ENCODE measurements at places on chromosomes 1 and 21.
A peak's percentile ranks its signal among the peaks of the same experiment; 100 is the strongest.

DNA sequence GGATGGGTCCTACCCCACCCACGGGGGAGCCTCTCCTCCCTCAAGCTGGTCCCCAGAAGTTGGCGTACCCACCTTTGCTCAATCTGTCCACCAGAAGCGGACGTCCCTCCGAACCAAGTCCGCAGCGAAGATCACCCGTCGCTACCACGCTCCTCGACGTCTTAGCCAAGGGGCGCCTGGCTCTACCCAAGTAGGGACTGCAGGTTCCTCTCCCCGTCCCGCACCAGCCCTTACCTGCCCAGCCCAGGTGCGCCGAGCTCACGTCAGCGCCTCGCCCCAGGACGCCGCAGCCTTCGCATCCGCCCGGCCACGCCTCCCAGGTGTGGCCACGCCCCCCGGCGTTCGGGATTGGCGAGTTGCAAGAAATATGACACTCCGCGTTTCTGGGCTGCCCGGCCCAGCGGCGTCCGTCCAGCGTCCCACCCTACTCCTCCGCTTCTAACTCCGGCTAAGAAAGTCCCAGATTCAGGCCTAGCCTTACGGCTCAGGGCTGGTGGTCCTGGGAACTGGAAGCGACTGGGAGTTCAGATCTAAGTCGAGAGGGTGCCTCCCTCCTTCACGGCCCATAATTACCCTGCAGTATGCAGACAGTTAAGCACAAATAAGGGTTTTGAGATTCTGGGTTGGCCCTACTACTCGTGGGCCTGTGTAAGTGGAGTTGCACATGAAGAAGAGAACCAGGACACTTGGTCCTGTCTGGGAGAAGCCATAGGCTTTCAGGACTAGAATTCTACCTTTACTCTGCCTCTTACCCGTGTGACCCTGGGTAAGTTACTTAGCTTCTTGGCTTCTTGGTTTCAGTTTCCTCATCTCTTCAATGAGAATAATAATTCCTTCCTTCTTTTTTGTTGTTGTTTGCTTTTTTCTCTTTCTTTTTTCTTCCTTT lies at the start of gene IRF6:
IRF6 (minus strand) TSS at position 268 of the 886 bp plus-strand sequence. CDS start 4,729 bp downstream, outside the sequence.
- peaks cover 38% of the 10 kb centered on the region for H3K4me1 ChIP-seq
- H3K4me3 ChIP-seq = peak within 1 kb of the TSS; percentile 80
- H3K27ac ChIP-seq = peak within 1 kb of the TSS; percentile 64
- peak; percentile 88 for DNase-seq
- H3K27me3 ChIP-seq = no peaks in the 10 kb centered on the region

DNA sequence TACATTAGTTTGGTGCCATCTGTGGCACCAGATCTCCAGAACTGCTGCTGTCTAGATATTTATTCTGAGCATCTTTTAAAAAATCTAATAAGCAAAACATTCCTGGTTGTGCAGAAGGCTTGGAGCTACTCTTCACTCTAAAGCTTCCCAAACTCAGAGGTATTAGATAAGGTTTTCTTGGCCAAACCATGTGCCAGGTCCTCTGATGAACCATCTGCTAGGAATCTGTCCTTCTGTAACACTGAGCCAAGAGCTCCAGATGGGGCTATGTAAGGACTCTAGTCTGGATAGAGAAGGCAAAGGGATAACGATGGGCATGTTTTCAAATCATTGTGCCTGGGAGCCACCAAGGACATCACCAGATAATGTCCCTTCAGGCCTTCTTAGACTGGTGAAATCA lies 410.6 kb downstream of the NTNG1 start:
- no peak overlapping the region for H3K27ac ChIP-seq
- H3K4me1 ChIP-seq = no peaks in the 10 kb centered on the region
- no peaks in the 10 kb centered on the region for H3K27me3 ChIP-seq
- no peaks in the 10 kb centered on the region for H3K36me3 ChIP-seq

DNA sequence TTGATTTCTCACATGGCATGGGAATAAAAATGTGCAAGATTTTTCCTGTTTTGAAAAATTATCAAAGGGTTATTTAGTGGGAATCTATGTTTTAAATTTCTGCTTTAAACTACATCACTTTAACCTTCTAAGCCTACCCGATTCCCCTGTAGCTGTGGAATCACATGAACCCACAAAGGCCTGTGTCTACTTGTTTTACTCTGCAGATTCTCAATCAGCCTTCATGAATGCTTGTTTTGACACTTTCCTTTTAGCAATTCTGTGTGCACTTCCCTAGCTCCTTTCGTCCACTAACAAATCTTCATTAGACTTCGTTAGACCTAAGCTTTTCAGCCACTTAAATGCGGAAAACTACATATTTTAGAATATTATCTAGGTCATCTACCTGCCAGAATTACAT lies 56.0 kb upstream of the C1orf21 start:
- H3K4me3 ChIP-seq = no peak overlapping the region
- H3K27me3 ChIP-seq = no peaks in the 10 kb centered on the region
- no peaks in the 10 kb centered on the region for H3K4me1 ChIP-seq
- no peaks in the 10 kb centered on the region for H3K36me3 ChIP-seq
- DNase-seq = no peak

- H3K27me3 ChIP-seq = no peaks in the 10 kb centered on the region
- no peaks in the 10 kb centered on the region for H3K36me3 ChIP-seq
- H3K4me3 ChIP-seq = no peak overlapping the region
- no peak overlapping the region for H3K27ac ChIP-seq
These were observed 43.2 kb upstream of the PLA2G4A start for GRCh38 chr1:186785503-186785902.

- no peaks in the 10 kb centered on the region for H3K27me3 ChIP-seq
- no peaks in the 10 kb centered on the region for H3K36me3 ChIP-seq
- H3K27ac ChIP-seq = no peak overlapping the region
- no peak for DNase-seq
- H3K4me1 ChIP-seq = no peaks in the 10 kb centered on the region
These were observed 262.9 kb upstream of the CACYBP start for GRCh38 chr1:174736831-174737230.

- no peak overlapping the region for H3K4me3 ChIP-seq
- H3K27ac ChIP-seq = no peak overlapping the region
- H3K27me3 ChIP-seq = no peaks in the 10 kb centered on the region
- DNase-seq = no peak
These were observed 68.8 kb upstream of the SSX2IP start for GRCh38 chr1:84758968-84759491.
